GM03348 (cell line): ENCODE measurements at places on chromosomes 12 and 14.
A peak's percentile ranks its signal among the peaks of the same experiment; 100 is the strongest.

DNA sequence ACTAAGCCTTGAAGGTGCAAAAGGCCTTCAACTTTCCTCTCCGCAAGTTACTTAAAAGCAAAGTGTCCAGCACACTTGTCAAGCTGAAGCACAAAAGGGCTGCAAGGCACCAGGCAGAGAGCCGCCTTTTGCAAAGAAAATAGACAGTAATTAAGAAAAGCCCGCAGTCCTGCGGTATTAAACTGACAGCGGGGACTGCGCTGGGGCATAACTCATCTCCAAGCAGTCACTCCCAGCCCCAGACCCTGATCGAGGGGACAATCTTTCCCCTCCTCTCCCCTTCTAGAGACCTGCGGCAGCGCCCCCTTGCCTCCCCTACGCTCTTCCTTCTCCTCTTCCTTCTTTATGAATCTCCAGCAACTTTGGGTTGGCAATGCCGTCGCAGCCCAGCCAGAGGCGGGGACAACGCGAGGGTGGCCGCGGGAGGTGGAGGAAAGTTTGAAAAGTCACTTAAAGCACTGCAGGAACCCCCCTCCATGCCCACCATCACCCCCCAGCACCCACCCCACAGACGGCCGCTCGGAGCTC, 200.9 kb upstream of the CAND1 start:
- peak; percentile 9 for DNase-seq

GRCh38 chr12:48286665-48287064, 64.1 kb downstream of the ZNF641 start:
- peak; percentile 9 for DNase-seq

GRCh38 chr12:93533310-93533709, 39.2 kb upstream of the SOCS2 start:
- no peak for DNase-seq

DNA sequence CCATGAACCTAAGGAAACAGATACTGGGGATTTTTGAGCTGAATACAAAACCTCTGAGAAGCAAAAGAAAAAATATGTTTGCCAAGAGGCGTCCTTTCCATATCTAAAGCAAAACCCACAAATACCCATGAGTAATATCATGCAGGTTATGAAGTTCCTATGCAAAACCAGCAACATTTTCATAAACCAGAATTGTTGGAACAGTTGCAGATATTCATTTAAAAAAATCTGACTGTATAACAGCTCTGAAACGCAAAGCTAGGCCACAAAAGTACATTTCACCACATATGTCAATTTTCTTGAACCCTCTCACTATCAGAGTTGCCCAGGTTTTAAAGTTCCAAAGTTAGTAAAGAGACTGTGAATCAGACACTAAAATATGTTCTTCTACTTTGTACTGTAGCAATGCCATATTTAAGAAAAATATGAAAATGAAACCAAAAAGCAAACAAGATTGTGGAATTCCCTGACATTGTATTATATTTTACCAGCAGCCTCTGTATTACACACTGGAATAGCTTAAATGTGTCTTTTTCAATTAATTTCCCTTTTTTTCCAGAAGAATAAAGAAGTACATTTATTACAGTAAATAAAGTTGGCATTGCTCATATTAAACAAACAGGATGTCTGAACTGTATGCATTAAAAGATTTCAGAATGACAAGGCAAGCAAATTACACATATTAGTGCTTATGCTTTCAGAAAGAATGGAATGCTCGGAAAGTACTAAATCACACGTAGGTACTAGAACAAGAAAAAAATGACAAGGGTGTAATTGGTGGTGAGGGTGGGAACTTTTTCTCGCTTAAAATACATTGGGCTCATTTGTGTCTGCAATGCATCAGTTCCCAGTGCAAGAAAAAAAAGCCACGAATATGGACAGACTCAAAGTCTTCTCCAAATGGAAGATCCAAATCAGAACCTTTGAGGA, 33.6 kb upstream of the HIF1A start:
- DNase-seq: peak; percentile 30

DNA sequence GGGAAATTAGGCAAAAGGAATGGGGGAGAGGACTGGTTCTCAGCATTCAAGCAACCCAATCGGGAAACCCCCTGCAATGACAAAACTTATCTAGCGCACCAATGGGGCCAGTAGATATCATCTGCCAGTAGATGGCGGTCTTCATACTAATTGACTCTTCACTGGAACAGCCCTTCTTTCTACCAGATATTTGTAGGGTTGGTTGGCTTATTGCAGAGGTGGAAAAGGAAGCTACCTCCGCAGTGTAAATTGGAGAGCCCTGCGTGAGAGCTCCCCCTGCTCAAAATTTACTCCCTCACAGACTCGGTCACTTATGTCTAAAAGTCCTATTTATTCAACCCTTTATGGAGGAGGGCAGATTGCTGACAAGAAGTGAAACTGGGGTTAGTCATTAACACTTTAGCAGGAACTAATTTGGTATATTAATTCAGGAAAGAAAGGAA, 166.1 kb upstream of the CCND2 start:
- DNase-seq: peak; percentile 48

GRCh38 chr14:31441273-31442111, 15.8 kb downstream of the DTD2 start:
- DNase-seq: peak; percentile 64

DNA sequence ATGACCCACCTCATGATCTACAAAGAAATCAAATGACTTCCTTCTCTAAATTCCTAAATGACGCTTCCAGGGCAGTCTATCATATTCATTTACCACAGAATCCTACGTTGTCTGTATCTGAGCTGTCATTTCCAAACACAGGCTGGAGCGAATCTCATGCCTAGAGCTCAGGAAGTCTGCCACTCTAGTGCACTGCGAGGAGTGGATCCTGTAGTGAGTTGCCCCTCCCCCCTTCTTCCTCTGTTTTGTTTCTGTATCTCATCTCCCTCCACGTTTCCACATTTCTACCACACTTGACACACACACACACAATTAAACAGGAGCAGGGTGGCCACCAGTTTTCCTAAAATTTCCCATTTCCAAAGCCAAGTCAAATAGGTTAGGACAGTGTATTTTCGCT, 415.4 kb upstream of the PRICKLE1 start:
- DNase-seq: no peak

DNA sequence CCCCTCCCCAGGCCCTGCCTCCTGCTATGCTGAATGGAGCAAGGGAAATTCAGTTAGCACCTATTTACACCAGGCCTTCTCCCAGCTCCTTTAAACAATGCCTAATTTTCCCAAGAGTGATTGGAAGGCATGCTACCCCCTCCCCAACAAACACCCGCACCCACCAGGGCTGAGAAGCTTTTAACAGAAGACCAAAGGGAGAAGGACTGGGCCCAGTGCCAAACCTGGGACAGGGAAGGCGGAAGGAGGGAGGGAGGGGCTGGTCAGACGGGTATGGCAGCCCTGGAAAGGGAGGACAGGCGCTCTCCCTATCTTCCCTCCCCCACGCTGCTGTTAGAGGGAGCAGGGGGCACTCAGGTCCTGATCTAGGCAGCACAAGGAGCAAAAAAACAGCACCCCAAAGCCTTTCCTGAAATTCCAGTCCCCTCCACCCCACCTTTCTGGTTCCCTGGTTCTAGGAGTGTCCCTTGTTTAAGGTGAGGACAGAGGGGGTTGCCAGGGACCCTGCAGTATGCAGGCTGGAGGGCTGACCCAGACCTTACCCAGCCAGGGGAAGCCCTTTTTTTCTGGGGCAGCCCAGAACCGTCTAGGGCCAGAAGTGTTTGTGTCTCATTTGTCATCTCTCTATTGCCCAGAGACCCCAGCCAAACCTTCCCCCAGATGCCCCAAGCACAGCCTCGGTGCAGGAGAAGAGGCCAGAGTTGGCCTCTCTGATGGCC, 2.4 kb upstream of the KRT8 start:
- DNase-seq: no peak

- DNase-seq: no peak
Measured at GRCh38 chr14:56160088-56160487, 41.9 kb downstream of the PELI2 start.

GRCh38 chr14:54629635-54630360, 62.9 kb downstream of the SAMD4A start:
- DNase-seq: no peak

DNA sequence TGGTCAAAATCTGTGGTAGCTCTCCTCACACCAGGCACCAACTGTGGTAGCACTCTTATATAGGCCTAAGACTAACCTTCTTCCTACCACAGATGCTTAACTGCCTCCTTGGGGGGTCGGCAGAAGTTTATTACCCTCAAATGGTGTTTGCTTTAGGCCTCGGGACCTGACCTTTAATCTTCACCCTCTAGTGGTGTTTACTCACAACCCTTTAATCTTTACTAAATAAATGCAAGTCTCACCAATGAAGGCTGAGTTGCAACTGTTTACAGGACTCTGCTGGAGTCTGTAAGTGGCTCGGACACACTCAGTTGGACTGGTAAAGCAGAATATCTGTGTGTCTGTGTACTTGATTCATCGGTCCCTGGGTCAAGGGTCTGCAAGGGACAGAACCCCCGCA, 29.4 kb downstream of the CCER1 start:
- DNase-seq: no peak

DNA sequence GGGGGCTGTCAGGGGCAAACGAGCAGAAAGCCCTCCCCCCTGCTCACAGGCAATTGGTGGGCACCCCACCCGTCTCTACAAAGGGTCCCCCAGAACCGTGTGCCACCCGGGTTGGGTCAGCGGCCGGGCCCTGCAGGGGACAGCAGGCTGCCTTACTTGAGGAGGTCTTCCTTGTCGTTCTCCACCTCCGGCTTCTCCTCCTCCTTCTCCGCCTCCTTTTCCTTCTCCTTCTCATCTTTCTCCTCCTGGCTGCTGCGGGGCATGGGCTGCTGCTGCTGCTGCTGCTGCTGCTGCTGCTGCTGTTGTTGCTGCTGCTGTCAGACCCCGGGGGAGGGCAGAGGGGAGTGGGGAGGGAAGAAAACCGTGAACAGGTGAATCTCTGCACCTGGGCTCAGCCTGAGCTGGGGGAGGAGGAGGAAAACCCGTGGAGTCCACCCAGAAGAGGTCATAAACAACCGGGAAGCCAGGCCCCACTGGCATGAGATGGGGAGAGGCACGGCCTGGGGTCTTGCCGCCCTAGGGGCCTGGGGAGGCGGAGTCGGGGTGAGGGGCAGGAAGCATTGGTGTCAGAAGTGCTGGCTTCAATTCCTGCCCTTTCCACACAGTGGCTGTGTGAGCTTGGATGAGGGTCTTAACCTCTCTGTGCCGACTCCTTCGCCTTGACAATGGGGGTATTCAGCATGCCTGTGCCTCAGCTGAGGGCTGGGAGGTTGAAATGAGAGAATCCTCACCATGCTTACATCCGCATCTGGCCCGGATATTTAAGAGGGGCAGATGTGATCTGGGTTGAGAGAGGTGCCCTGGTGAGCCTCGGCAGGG, 107.6 kb downstream of the RFLNA start:
- DNase-seq: no peak

- DNase-seq: no peak
Measured at GRCh38 chr14:104342435-104343293, 204.3 kb downstream of the KIF26A start.

GRCh38 chr12:132379576-132379975, 50.2 kb upstream of the GALNT9 start:
- DNase-seq: no peak

- DNase-seq: no peak
Measured at GRCh38 chr12:65907513-65907912, 83.2 kb downstream of the HMGA2 start.

DNA sequence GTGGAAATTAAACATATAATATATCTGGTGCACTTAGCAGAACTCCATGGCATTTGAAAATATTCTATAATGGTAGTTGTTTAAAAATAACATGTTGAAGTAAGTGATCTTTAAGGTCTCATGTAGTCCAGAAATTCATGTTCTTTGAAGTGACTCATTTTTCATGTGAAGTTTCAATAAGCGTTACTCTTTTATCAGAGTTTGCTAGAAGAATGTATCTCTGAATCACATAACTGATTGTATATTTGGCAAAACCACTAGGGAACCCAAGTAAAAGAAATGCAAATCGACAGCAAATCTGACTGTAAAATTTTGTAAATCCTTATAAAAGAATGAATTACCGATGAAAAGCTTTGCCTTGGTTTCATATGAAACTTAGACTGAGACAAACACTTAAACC, 463.3 kb downstream of the TMTC2 start:
- no peak for DNase-seq

GRCh38 chr14:22497144-22497423, 91.9 kb downstream of the DAD1 start:
- no peak for DNase-seq

GRCh38 chr12:39626033-39626814, 6.6 kb upstream of the ABCD2 start:
- no peak for DNase-seq

DNA sequence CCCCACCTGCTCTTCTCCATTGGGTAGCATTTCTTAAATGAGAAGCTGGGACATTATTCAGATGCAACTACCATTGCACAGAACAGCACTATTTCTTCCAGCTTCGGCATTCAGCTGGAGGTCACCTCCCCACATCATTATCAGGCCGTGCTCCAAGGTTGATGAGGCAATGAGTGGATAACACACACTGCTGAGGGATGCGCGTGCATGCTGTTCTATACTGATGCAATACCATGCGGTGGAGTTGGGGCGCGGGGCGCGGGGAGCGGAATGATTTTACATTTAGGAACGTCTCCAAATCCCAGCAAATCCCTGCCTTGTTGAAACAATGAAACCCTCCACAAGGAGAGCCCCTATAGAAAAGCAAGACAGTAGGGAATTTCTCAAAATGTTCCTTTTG, 283.4 kb downstream of the GRIN2B start:
- no peak for DNase-seq

GRCh38 chr12:7001921-7002591, 16.2 kb downstream of the LPCAT3 start:
- DNase-seq: no peak

GRCh38 chr12:67333649-67334048, 64.5 kb downstream of the CAND1 start:
- no peak for DNase-seq

DNA sequence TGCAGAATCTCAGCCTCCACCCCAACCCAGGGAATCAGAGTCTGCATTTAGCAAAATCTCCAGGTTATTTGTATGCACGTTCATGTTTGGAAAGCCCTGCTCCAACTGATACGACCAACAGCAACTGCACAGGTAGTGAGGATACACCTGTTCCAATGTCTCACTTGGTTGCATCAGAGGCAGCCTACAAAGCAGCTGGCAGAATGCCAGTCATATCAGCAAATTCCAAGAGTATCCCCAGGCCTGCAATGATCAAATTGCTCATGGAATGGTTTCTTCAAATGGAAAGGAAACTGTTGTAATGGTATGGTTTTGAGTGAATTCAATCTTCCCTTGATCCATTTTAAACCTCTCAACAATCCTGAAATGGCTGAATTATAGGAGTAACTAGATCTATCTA, 75.4 kb downstream of the GRIP1 start:
- no peak for DNase-seq

DNA sequence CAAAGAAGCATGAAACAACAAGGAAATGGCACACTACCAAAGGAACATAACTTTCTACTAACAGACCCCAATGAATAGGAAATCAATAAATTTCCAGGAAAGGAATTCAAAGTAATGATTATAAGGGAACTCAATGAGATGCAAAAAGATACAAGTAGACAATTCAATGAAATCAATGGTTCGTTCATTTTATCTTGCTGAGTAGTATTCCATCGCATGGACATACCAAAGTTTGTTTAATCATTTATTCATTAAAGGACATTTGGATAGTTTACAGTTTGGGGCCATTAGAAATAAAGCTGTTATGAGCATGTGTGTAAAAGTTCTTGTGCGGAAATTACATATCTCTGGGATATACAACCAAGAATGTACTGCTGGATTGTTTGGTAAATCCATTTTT, 35.0 kb upstream of the LYZ start:
- no peak for DNase-seq

GRCh38 chr12:18899678-18900317, 161.9 kb downstream of the CAPZA3 start:
- DNase-seq: no peak

- no peak for DNase-seq
Measured at GRCh38 chr14:72613975-72614319, 280.0 kb downstream of the DPF3 start.
